ENCODE measurements at places on chromosomes 13 and 19. TPM values are rescaled to one million over a fixed set of nuclear protein-coding genes. Genes with fewer than 3 reads are reported as not detected.

The TSPAN16 gene
- total RNA-seq = not detected

The IL17D gene
- 0.35 TPM for total RNA-seq

The WIZ gene
- 32.5 TPM for total RNA-seq

The SWSAP1 gene
- total RNA-seq = 1.2 TPM

DNA sequence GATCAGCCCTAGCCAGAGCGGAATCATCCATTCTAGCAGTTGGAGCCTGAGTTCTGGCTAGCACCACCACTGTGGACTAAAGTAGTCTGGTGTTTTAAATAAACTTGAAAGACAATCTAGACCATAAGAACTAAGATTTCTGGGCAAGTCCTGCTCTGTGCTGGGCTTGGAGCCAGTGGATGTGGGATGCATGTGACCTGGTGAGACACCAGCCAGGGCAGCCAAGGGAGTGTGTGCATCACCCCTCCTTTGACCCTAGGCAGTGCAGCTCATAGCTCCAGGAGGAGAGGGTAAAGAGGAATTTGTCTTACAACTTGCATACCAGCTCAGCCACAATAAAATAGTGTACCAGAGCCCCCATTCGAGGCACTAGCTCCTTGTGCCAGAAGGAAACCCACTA is 21.0 kb downstream of the ITGBL1 start:
- DNase-seq = peak; percentile 43

GRCh38 chr19:4445963-4446703 is 11.5 kb downstream of the UBXN6 start:
- DNase-seq = no peak

DNA sequence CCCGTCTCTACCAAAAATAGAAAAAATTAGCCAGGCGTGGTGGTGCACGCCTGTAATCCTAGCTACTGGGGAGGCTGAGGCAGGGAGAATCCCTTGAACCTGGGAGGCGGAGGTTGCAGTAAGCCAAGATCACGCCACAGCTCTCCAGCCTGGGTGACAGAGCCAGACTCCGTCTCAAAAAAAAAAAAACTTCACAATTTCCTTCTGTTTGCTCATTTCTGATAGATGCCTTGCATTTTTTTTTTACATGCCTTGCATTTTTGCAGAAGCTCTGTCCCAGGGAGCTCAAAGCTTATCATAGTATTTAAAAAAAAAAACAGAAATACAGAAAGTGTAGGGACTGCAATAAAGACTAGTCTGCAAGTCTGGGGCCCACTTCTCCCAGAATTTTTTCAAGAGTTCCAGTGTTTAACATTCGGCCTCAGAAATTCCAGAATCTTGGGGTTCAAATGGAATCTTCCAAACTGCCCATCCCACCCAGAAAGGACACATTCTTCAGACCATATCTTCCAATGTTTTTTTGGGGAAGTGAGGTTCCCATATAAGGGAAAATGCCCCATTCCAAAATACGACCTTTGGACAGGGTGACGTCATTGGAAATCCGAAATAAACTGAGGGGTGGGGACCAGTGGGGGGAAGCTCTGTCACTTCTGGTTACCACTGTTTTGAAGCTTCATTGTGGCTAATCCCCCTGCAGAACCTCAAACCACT is 17.2 kb upstream of the RAB8A start:
- DNase-seq = no peak

- no peak for DNase-seq
Observed at GRCh38 chr13:108795841-108796240, 166.4 kb downstream of the MYO16 start.

DNA sequence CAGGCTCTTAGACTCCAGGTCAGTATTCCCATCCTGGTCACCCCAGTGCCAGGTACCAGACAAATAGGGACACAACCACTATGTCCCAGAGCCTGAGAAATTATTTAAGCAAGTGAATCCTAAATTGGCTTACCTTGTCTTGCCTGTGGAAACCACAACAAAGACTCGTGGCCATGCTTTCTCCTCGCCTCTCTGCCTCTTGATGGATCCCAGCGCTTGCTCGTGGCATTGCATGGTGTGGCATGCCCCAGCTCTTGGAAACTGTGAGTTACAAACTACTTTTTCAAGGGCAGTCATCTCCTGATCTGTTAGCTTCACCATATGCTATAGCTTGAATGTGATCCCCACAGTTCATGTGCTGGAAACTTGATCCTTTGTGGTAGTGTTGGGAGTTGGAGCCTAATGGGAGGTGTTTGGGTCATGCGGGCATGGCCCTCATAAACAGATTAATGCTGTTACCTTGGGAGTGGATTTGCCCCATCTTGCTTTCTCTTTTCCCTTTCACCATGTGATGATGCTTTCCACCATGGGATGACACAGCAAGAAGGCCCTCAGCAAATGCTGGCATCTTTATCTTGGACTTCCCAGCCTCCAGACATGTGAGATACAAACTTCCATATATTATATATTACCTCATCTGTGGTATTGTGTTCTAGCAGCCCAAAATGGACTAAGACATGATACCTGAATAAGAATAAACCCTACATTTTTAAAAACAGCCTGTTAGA is 31.2 kb downstream of the SPRYD7 start:
- DNase-seq = no peak

DNA sequence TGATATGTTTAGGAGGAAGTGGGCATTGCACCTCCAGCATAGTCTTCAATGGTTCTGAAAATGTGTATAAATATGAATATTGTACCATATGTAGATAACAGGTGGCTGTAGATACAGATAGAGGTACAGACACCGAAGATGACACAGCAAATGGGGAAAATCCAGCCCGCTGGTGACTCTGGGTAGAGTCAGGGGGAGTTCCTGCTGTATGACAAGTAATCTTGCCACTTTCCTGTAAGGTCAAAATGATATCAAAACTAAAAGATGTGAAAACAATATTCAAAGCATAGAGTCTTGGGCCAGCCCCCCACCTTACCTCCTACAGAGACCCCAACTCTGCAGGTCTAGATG is 17.8 kb downstream of the C2CD4C start:
- DNase-seq = no peak

DNA sequence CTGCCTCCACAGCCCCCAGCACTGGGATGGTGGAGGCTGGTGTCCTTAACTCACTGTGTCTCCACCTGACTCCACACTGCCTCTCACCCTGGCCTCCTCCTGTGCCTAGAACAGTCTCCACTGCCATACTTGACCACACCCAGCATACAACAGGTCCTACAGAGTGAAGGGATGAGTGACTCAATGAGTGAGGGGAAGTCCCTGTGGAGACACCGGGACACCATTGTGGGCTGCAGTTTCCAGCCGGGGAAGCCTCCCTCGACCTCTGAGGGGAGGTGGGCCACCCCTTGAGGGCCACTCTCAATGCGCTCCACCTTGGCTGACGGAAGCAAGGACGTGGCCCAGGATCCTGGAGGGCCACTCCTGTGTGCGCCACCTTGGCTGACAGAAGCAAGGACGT is 2.8 kb upstream of the ZNF135 start:
- no peak for DNase-seq

DNA sequence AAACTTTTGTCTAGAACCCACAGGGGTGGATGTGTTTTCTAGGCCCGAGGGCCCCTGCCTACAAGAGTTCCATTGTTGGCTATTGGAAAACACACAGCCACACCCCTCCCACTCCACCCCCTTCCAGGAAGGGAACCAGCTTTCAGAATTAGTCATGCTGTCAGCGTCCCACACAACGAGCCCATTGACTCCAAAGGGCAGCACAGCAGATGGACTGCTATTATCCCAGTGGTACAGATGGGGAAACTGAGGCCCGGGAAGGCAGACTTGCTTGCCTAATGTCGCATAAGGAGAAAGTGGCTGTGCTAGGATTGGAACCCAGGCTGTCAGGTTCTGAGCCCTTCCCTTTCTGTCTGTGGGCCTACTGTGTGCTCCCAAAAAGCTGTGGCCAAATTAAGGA is 8.1 kb upstream of the FXYD3 start:
- DNase-seq = no peak

All from epithelial cell of proximal tubule (primary cell).